ENCODE measurements at places on chromosomes 12 and 14.

GRCh38 chr12:52165096-52165855 lies 26.5 kb downstream of the KRT80 start:
- DNase-seq: no peak

DNA sequence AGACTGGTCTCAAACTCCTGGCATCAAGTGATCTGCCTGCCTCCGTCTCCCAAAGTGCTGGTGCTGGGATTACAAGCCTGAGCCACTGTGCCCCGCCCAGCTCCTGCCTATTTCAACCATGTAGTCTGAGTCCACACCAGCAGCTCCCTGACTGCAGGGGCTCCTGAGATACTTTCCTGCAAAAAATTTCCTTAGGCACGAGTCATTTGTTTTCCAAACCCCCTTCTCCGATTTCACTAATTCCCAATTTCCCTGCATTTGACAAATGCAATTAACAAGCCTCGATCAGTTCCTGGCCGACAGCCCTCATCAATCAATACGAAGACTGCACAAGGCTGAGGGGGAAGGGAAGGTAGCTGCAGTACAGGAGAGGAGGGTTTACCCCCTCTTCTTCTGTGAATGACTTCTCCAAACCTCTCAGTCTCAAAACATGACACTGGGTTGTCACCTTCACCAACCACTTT lies 10.1 kb downstream of the PSMB5 start:
- no peak for DNase-seq

- peak; percentile 66 for DNase-seq
Measured at GRCh38 chr12:92065018-92065499, 80.6 kb downstream of the BTG1 start.

- no peak for DNase-seq
Measured at GRCh38 chr14:102911991-102912761, 10.3 kb upstream of the AMN start.

DNA sequence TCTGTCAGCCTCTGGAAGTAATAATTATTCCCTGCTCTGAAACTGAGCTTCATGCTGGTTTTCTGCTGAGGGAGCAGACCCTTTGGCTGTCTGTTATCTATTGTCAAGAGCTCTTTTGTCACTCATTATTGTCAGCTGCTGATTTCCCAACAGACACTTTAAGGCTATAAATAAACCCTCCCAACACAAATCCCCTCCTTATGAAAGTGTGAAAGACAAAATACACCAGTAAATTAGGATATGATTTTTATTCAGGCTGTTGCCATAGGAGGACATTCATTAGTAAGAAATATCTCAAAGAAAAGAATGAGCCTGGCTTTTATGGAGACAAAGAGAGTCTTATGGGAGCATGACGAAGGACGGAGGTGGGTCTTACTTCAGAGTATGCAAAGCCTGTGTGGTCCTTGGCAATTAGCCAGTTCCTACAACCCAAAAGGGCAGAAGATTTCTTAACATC lies 180.8 kb downstream of the CRADD start:
- DNase-seq: no peak
